C1 segment of cervical spinal cord (tissue), 14 donors: ENCODE measurements at places on chromosomes 5 and 9.

DNA sequence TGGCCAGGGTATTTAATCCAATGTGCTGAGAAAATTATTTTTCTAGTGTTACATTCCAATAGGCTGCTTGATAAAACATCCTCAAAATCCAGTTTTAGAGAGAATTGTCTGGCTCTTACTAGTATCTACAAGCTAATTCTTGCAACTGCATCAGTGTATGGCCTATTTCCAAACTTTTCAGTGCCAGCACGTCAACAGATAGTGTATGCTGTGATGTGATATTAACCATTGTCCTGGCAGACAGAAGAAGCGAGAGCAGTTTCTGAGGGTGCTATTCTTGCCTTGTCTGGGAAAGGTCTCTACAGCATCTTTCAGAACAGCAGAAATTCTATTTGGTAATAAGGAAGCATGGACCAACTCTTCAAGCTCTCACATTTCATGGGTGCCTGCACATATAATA, 174.2 kb upstream of the CDH12 start:
- DNase-seq, result no peak

DNA sequence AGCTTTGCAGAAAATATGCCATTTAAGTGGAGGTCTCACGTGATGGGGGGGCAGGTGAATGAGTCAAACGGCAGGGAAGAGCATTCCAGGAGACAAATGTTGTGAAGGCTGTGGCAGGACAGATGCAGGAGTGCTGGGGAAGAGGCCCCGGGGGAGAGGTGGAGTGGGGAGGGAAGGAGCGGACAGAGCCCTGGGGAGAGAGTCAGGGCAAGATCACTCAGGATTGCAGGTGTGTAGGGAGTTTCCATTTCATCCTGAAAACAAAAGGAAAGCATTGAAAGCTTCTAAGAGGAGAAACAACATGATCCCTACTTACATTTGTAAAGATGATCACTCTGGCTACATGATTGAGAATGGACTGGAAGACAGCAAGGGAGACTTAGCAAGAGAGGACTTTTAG, 323.3 kb downstream of the ASTN2 start:
- DNase-seq, result no peak

GRCh38 chr5:74686962-74687751, 2.1 kb downstream of the HEXB start:
- DNase-seq, result no peak

- no peak for DNase-seq
Observed at GRCh38 chr9:31084350-31084749, 1300.1 kb upstream of the ACO1 start.
